Head of caudate nucleus (tissue), 42 donors: ENCODE measurements at places on chromosomes 13 and 19.

- no peak for DNase-seq
These were observed 51.4 kb downstream of the NBEA start for GRCh38 chr13:34993470-34993869.

DNA sequence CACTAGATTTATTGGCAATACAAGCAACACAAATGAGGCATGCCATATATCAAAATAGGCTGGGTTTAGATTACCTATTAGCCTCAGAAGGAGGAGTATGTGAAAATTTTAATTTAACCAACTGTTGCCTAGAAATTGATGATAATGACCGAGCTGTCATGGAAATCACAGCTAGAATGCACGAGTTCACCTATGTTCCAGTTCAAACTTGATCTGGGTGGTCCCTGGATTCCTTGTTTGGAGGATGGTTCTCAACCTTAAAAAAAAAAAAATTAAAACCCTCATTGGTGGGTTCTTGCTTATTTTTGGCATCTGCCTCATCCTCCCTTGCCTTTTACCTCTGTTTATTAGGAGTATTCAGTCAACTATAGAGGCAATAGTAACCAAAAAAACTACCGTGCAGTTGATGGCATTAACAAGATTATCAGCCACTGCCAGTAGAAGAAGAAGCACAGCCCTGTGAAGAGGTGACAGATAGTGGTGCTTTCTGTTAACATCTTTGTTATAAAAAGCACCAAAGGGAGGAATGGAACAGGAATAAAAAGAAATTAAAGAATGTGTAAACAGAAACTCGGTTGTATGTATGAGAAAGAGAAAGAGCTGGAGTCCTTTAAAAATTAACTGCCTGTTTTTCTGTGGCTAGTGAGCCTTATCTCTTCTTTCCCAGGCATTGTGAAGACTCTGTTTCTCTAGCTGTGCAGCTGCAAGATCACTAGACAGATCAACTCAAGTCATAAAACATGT lies 106.4 kb downstream of the ZNF429 start:
- DNase-seq = no peak

DNA sequence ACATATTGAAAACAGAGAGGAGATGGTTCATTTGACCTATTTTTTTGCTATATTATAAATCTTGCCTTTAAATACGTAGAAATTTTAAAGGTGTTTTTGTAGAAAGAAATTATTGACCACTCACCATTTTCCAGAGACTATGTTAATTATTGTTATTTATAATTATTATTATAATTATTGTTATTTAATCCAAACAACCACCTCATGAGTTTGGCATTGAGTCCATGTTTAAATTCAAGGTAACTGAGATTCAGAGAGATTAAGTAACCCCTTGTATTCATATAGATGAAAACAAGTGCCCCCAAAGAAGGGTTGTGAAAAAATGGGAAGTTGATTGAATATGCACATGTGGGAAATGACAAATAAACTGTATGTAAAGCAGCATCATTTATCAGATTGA lies 692.5 kb upstream of the MIR17HG start:
- DNase-seq = no peak

DNA sequence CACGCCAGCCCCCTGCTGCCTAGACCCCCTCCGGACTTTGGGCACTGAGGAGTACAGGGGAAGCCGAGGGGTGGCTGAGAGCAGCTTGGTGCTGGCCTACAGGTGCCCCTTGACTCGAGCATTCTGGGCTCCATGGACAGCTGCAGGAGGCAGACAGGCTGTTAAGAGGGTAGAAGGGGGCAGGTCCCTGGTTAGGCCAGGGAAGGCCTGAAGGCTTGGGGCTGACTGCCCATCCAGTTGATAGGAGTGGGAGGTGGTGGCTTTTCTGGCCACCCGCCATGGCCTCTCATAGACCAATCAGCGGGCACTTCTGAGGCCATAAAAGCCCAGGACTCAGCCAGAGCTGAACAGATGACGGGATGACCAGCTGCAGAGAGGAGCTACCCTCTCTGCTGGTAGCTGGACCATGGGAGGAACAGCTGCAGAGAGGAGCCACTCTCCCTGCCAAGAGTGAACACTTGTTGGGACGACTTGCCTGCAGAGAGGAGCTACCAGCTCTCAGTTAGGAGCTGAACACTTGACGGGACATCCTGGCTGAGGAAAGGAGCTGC lies 10.7 kb upstream of the SUPT20H start:
- DNase-seq = no peak

GRCh38 chr19:51550848-51551672 lies 19.6 kb upstream of the SIGLEC6 start:
- DNase-seq = no peak

DNA sequence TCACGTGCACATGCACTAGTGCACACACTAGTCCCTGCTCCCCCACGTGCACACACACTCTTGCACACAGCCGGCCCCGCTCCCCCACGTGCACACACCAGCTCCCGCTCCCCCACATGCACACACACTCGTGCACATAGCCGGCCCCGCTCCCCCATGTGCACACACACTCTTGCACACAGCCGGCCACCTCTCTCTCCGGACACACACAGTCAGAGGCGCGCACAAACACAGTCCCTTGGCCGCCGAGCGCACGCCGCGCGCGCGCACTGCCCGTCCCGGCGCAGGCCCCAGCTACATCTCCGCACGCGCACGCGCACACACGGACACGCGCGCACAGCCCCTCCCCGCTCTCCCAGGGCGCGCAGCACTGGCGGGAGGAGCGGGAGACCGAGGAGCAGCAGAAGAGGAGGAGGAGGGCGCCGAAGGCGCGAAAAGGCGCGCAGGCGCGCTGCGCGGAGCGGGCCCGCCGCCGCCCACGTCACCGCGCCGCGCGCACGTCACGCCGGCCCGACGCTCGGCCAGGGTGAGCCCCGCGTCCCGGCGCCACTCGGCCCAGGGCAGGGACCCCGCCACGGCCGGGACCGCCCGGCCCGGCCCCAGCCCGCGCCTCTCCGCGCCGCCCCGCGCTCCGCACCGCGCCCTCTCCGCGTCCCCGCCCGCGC lies at the start of gene TFDP1:
Gene TFDP1 (plus strand): TSS at position 549 of the 665 bp plus-strand sequence. CDS start 1,085 bp downstream, outside the sequence.
- DNase-seq = peak; percentile 91

- peak; percentile 4 for DNase-seq
These were observed 232.6 kb downstream of the TEX29 start for GRCh38 chr13:111552891-111553655.

GRCh38 chr13:111410232-111411021 lies 90.0 kb downstream of the TEX29 start:
- no peak for DNase-seq

GRCh38 chr19:57269515-57270250 lies 10.6 kb upstream of the ZNF460 start:
- DNase-seq = no peak

- no peak for DNase-seq
These were observed 365.5 kb downstream of the UQCRFS1 start for GRCh38 chr19:28847468-28847867.

- DNase-seq = peak; percentile 74
These were observed 1.8 kb upstream of the ANGPTL4 start for GRCh38 chr19:8361921-8362793.

- no peak for DNase-seq
These were observed 1432.4 kb downstream of the UQCRFS1 start for GRCh38 chr19:27780367-27781075.

GRCh38 chr19:48456864-48457263 lies 1.5 kb downstream of the KCNJ14 start:
- no peak for DNase-seq
